ENCODE measurements at places on chromosomes 3 and 15.

GRCh38 chr3:3599016-3599415 is 200.2 kb upstream of the LRRN1 start:
- DNase-seq, result no peak

DNA sequence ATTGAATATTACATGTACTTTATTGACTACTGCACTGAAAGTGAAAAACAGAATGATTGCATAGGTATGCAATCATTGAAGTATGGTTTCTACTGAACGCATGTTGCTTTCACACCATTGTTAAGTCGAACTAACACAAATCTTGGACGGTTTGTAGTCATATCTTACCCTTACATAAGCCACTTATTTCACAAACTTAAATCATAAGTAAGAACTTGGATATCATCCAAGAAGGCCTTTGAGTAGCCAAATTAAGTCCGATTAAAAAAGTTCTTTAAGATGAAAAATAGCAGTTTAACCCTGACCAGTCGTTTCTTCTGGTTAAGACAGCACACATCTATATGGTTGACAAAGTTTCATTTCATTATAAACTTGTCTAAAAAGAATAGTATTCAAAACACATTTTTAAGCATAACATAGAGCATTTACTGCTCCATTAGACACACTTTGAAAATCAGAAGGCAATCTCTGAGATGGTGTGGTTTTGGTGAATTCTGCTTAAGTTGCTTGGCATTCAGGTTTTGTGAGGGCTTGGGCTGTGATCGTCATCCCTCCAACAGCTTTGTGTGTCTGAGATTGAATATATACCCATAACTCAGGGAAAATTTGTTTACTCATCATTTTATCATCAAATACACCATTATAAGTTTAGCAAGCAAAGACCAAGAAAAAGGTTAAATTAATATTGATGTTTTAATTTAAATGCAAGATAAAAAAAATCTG is 92.2 kb downstream of the NFKBIZ start:
- no peak for DNase-seq

DNA sequence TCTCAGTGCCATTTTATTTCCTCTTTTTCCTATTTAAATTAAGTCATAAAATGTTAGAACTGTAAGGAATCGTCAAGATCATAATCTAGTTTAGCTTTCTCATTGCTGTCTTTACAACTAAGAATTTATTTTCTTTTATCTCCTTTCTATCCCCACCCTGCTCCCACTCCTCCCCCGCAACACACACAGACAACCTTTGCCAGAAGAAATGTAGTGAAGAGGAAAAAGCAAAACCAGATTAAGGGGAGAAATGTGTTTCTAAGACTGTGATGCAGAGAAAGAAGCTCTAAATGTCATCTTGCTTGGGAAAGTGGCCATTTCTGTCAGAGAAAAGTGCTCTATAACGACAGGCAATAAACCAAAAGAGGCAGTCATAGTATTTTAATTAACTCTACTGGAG is 78.3 kb upstream of the MLF1 start:
- DNase-seq, result no peak

DNA sequence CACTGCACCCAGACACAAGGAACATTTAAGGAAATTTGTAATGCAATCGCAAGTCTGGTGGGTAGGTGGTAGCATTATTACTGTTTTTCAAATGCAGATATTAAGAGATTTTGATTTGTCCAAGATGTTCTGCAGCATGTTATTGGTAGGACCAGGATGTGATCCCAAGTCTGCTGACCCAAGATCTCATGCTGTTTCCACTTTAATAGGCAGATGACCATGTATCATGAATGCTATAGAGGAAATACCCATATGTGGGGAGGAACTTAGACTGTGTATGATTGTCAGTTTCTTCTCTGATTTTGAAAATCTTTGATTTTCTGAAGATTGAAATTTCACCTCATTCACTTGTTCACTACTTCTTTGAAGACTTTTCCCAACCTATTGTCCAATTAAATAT is 28.7 kb downstream of the ATP6V1A start:
- no peak for DNase-seq

DNA sequence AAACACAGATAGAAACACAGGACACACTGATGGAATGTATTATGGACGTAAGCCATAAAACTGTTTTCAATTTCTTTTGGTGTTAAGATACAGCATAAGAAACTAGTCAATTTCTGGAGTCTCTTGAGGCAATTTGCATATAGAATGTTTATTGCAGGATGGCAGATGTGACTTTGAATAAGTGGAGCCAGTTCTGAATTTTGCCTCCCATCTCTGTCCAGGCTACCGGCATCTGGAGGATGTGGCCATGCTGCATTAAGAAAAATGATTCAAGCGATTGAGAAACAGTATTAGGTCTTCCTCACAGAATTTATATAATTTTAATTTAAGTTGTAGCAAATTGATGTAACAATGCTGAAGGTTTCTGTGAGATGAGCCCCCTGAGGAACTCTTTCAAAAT is 81.5 kb downstream of the CHST2 start:
- DNase-seq, result no peak

- no peak for DNase-seq
Observed at GRCh38 chr15:58484791-58485600, 53.2 kb downstream of the LIPC start.

GRCh38 chr15:72764656-72765055 is 18.9 kb downstream of the ADPGK start:
- no peak for DNase-seq

DNA sequence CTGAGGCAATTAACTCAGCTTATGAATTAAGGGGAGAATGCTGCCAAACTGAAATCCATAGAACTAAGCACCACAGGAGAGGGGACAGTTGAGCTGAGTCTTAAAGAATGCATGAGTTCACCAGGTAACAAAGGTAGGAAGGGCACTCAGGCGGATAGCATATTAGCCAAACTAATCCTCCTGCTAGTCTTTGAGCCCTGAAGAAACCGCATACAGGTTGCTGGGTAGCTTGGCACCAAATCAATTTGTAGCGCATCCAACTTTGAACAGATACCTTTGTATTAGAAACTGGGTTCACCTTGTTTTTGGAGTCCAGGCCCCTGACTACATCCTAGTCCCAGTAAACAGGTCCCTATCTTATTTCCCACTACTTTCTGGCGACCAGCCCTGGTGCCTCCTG is 93.7 kb downstream of the FRMD4B start:
- DNase-seq, result no peak

GRCh38 chr3:71492566-71492965 is 91.0 kb downstream of the FOXP1 start:
- DNase-seq, result no peak

GRCh38 chr3:73255609-73256029 is 194.2 kb downstream of the EBLN2 start:
- no peak for DNase-seq

DNA sequence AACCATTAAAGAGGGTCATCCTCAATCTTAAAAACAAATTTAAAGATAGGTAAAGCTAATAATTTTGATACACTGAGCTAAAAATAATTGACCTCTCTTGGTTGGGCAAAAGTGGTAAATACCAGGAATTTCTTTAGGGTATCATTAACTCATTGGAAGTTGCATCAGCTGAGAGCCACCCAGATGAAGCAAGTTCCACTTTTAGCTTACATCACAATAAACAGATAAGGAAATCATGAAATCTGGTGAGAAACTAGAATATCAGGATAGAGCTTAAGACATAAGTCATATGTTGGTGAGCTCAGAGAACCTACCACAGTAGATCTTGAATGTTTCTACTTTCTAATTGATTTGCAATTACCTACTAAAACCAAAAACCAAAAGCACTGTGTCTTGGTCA is 97.4 kb upstream of the SLC2A2 start:
- no peak for DNase-seq

GRCh38 chr3:74564560-74564959 is 49.9 kb downstream of the CNTN3 start:
- DNase-seq, result no peak

Measured in activated CD8-positive, alpha-beta memory T cell treated with anti-CD3 and anti-CD28 coated beads for 4 hours (primary cell).